Uterus (tissue), 4 donors: ENCODE measurements at places on chromosomes 12 and 14. TPM values are rescaled to one million over a fixed set of nuclear protein-coding genes. Genes with fewer than 3 reads are reported as not detected.

ASCL1 gene
- total RNA-seq = not detected

SSPN gene
- total RNA-seq = 76.7 TPM

GNPTAB gene
- 3.8 TPM for total RNA-seq

LIN7A gene
- total RNA-seq = 11.8 TPM

FOXJ2 gene
- total RNA-seq = 37.7 TPM

DNAJC22 gene
- total RNA-seq = not detected

TEX22 gene
- total RNA-seq = not detected

TRIP11 gene
- 68.7 TPM for total RNA-seq

DTX3 gene
- total RNA-seq = 82.5 TPM

NANOG gene
- 0.07 TPM for total RNA-seq

ACOT6 gene
- total RNA-seq = not detected

ARHGAP9 gene
- 1.5 TPM for total RNA-seq

RPGRIP1 gene
- not detected for total RNA-seq

LRRK2 gene
- total RNA-seq = 32.8 TPM

STAC3 gene
- 2.8 TPM for total RNA-seq

HOXC9 gene
- total RNA-seq = 7.8 TPM

PLEKHG7 gene
- not detected for total RNA-seq

LRRC9 gene
- total RNA-seq = not detected

IL22 gene
- not detected for total RNA-seq

LRRC10 gene
- not detected for total RNA-seq

DCN gene
- 2,463 TPM for total RNA-seq

IFNG-AS1 gene
- not detected for total RNA-seq

ASPG gene
- 16.2 TPM for total RNA-seq

RNASE12 gene
- total RNA-seq = not detected

SERPINA9 gene
- not detected for total RNA-seq

CELA1 gene
- not detected for total RNA-seq
